IMR-90 (cell line): ENCODE measurements at places on chromosomes 12 and 14. TPM values are rescaled to one million over a fixed set of nuclear protein-coding genes. Genes with fewer than 3 reads are reported as not detected.

DNA sequence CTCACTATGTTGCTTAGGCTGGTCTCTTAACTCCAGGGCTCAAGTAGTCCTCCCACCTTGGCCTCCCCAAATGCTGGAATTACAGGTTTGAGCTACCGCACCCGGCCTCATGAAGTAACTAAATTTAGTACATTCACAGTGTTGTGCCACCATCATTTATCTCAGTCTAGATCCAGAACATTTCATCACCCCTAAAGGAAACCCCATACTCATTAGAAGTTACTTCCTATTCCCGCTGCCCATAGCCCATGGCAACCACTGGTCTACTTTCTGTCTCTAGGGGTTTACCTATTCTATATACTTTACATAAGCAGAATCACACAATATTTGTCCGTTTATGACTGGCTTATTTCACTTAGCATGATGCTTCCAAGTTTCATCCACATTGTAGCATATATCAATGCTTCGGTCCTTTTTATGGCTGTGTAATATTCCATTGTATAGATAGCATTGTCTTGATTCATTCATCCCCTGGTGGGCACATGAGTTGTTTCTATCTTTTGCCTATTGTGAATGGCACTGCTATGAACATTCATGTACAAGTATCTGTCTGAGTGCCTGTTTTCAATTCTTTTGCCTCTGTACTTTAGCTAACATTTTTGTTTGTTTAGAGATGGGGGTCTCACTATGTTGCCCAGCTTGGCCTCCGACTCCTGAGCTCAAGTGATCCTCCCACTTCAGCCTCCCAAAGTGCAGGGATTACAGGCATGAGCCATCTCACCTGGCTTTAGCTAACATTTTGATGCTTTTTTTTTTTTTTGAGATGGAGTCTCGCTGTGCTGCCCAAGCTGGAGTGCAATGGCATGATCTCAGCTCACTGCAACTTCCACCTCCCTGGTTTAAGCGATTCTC lies 10.2 kb upstream of the SH2B3 start:
- DNase-seq: no peak

- no peak for DNase-seq
Measured at GRCh38 chr12:4483885-4484823, 38.5 kb upstream of the FGF6 start.

- DNase-seq: no peak
Measured at GRCh38 chr12:34604227-34604626, 581.9 kb downstream of the ALG10 start.

- DNase-seq: no peak
Measured at GRCh38 chr12:115574826-115575225, 702.7 kb downstream of the MED13L start.

DNA sequence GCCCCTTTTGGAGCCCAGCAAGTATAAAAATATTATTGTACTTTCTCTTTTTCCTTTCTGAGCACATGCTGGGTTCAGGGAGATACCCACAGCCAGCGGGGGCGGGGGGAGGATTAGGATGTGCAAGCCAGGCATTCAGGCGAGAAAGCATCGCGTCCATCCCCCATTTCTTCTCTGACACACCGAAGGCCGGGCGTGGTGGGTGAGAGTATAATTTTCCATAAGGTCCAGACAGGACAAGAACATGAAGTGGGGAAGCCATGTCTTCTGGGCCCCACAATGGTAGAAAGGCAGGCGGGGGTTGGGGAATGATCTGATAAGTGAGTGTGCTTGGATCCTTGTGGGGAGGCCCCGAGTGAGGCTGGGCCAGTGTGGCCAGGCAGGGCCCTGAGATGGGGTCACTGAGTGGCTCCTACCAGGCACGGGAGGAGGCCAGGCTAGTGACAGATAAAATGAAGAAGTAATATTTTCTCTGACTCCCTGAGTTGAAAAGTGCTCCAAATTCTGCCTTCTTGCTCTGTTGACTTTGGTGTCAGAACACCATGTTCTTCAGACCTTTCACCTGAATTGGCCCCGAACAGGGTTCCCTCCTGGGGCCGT lies 10.7 kb upstream of the LRTM2 start:
- no peak for DNase-seq

DNA sequence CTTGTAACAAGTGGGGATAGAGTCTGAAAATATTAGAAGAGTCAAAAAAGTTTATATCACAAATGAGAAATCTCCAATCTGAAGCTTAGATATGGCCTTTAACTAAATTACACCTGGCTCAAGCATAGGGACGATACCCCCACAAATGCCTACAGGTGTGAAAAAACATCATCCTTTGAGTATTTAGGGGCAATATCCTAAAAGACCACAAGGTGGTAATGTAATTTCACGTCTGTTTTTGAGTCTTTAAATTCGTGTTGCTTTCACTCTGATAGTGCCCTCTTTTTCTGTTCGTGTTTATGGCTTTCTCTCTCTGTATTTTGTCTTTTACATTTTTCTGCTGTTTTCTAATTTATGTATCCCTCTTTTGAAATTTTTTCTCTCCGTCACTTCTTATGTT lies 84.3 kb downstream of the ETNK1 start:
- DNase-seq: no peak

- no peak for DNase-seq
Measured at GRCh38 chr12:11209113-11209512, 22.4 kb upstream of the TAS2R42 start.

RNF34 gene
- polyA plus RNA-seq: 33.2 and 39.4 TPM in 2 replicates

SELPLG gene
- polyA plus RNA-seq: 10.8 and 13.9 TPM in 2 replicates
